Large intestine (tissue), 12 donors: ENCODE measurements at places on chromosomes 3 and 15. TPM values are rescaled to one million over a fixed set of nuclear protein-coding genes. Genes with fewer than 3 reads are reported as not detected.

- DNase-seq = peak; percentile 92
Observed at GRCh38 chr15:59276225-59277178, 69.9 kb downstream of the LDHAL6B start.

DNA sequence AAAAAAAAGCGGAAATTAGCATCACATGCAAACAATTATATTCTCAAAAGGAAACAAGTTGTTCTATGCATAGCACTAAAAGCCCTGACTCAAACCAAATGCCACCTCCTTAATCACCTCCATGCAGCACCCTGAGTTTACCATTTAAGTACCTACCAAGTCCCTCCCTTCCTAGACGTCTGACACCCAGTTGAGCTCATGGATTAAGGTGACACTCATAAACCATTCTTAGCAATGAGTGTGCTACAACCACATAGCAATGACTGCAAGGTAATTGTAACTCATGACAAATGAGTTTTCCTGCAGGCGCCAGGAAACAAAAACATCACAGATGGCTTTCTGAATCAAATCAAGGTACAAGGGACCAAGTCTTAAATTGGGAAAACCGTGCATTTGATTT is 32.0 kb downstream of the WWTR1 start:
- no peak for DNase-seq

GRCh38 chr15:52326756-52327155 is 31.2 kb upstream of the MYO5C start:
- DNase-seq = no peak

DNA sequence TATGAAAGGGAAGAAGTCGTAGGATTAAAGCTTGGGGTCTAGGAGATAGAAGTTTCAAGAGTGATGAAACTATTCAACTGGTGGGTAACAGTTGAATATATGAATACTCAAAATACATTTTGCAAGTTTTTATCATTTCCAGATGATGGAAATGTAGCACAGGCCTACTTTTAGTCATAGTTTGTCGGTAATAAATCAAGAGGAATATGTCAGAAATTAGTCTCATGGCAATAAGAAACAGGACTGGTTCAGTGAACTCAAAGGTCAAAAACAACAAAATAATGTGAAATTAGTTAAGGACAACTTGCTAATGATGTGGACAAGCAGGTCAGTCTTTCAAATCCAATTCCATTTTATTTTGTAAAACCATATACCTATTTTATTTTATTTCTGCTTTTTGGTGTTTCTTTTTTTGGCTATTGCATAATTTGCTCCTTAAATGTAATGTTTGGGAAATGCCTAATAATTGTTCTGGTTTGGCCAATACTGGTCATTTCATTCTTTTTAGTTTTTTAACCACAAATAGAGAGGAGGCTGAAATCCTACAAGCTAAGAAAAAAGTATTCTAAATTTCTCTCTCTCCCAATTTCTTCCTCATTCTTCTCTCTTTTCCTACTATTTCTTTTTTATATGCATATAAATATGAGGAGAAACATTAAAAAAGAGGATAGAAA is 195.2 kb upstream of the ARHGEF26 start:
- no peak for DNase-seq

- DNase-seq = no peak
Observed at GRCh38 chr3:114186501-114186900, 7.6 kb upstream of the DRD3 start.

DNA sequence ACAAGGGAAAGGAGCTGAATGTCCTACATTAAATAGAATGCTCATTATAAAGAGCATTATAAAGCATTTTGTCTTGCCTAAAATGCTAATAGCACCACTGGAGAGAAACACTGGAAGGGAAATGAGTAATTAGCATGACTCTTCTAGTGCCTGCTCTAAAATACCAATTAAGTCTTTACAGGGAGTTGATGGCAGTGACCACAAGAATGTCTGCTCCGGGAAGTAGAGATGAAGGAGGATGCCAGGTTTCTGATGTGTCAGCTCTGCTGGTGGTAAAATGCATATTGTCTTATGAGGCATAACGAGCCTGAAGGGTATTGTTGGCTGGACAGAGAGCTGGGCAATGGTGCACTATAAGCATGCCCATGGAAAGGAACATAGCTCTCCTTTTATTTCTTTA is 49.5 kb downstream of the MYLK start:
- DNase-seq = no peak

GRCh38 chr3:99418209-99418635 is 220.2 kb upstream of the COL8A1 start:
- DNase-seq = no peak

DNA sequence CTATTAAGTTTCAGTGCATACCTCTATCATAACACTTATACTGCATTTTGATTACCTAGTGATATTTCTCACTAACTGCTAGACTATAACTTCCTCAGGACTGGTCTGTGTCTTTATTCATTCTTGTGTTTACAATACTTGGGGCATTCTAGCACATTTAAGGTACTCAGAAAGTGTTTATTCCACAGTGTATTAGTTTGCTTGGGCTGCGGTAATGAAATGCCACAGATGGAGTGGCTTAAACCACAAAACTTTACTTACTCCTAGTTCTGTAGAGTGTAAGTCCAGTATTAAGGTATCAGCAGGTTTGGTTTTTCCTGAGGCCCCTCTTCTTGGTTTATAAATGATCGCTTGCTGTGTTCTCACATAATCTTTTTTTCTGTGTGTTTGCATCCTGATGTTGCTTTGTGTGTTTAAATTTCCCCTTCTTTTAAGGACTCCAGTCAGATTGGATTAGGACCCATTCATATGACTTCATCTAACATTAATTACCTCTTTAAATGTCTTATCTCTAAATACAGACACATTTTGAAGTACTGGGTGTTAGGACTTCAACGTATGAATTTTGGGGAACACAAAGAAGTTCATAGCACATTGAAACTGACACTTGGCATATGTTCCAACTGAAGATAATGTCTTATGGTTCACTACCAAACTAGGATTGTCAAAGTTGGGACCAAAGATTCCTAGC is 23.9 kb downstream of the RNF111 start:
- DNase-seq = no peak

GRCh38 chr15:80560601-80561400 is 134.3 kb upstream of the ABHD17C start:
- DNase-seq = no peak

- DNase-seq = no peak
Observed at GRCh38 chr3:105905328-105905727, 36.5 kb upstream of the CBLB start.

GRCh38 chr15:88401996-88402656 is 65.1 kb downstream of the MRPL46 start:
- peak; percentile 54 for DNase-seq

- DNase-seq = no peak
Observed at GRCh38 chr3:159593927-159594605, 394.6 kb upstream of the IL12A start.

DNA sequence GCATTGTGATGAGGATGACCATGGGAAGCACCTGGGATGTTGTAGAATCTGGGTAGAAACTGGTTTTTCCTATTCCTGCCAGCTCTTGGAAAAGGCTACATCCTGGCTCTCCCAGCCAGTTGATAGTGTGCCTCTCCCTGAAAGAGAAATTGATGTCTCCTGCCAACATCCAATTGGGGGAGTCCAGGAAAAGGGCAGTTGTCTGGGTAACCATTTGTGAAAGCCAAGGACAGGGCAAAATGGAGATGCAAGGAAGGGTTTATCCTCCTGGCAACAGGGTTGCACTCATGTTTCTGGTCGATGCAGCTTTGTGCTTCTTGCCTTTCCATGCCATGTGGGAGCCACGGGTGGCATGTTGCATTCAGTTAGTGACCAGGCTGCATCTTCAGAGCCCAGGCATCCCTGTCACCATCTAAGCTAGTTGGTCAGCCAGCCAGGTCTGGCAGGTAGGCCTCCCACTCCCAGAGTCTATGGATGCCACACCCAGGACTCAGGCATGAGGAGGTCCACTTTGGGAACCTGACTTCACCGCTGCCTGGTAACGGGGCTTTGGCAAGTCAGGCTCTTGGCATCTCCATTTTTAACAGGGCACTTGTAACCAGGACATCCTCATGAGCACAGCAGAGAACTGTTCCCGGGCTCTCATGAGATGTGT is 153.5 kb downstream of the DNAJB8 start:
- DNase-seq = no peak

- DNase-seq = no peak
Observed at GRCh38 chr3:197907196-197907595, 42.8 kb upstream of the RPL35A start.

DNA sequence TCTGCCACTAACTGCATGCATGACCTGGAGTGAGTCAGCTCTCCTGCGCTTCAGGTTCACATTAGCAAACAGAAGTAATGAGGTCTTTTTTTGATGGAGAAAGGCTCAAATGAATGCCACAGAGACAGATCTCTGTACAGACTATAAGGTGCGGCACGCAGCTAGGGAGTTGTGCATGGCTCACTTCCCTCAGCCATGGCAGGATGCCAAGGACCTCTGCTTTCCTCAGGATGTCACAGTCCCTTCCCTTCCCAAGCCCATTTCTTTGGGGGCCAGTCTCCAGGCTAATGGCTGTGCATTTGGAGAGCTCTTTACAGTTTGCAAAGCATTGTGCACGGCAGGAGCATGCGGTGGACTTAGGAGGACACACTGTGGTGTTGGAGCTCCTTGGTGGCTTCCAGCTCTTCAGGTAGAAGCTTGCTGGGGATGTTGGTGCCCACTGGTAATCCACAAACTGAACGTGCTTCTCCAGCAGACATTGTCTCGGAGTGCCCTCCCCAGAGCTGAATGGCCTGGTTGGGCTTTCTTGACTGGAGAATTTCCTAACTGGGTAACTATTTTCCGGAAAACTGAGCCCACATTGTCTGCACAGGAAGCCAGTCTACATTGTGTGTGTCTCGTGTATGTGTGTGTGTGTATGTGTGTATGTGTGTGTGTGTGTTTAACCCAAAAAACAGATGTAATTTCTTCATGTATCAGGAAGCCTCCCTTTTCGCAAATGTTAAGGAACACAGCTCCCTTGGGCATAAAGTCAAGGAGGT is 172.5 kb upstream of the TLE3 start:
- DNase-seq = no peak

DNA sequence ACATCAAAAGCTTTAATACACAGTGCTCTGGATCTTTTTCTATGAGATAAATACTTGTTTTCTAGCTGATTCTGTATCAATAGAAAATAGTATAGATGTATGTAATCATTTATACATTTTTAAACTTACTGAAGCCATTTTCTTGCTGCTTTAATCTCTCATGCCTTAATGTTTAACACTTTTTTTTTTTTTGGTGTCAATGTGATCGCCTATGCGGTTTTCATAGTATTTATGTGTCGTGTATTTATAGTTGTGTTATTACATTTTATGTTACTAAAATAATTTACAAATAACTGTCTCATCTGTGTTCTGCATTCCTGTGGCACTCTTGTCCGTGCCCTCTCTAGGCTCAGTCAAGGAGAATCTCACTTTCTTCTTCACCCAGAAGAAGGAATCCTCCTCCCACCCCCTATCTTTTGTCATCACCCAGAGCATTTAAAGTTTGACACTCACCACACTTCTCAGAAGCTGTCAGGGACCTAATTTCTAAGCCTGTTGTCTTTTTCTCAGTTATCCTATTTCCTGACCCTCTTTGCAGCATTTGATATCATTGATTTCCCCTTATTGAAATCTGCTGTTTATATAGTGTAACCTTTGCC is 21.4 kb upstream of the GPR171 start:
- no peak for DNase-seq

- no peak for DNase-seq
Observed at GRCh38 chr3:56980798-56981390, 79.6 kb upstream of the SPATA12 start.

GRCh38 chr15:83112233-83112955 is 4.9 kb downstream of the TM6SF1 start:
- DNase-seq = no peak

DNA sequence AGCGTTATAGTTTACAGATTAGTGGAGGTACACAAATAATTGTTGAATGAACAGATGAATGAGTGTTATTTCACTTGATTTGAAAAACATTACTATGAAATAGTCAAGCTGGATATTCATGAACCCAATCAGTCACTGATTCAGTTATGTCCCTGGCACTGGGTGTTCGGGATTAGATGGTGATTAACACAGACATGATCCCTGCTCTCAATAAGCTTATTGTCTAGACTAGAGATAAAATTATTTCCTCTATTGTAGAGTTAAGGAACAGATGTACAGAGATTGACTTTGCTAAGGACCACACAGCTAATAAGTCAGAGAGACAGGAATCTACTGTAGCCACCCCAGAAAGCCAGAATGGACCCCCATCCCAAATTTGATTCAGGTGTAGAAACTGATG is 963 bp downstream of the GRAMD1C start:
- no peak for DNase-seq

DNA sequence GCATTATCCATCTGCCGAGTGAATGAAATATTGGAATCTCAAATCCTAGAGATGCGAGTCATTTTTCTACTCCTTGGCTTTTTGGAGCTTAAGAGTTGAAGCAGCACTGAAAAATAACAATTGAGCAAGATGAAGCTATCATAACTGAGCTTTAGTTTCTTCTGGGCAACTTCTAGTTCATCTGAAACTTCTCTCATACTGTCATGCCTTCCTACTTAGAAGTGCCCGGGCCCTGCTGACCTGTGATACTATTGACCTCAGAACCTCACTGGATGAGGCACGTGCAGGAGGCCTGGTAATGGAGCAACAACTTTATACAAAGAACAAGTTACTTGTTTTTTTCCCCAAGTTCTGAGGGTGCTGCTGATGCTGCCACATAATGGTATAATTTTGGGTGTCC is 48.5 kb upstream of the P3H2 start:
- DNase-seq = no peak

DNA sequence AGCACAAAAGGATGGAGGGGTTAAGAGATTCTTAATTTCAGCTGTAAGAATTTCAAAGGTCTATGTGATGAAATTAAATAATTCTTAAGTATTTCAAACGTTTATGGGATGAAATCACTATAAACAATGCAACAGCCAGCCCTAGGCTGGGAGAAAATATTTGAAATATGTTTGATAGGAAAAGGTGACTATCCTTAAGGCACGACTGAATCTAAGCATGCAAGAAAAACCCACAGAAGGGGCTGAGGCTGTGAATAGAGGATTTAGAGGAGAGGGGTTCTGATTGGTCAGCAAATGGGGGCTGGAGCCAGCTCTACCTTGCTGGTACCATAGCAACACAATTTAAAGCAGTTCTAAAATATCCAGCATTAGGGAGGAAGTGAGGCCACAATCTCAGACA is 220.8 kb upstream of the ATP10A start:
- no peak for DNase-seq

DNA sequence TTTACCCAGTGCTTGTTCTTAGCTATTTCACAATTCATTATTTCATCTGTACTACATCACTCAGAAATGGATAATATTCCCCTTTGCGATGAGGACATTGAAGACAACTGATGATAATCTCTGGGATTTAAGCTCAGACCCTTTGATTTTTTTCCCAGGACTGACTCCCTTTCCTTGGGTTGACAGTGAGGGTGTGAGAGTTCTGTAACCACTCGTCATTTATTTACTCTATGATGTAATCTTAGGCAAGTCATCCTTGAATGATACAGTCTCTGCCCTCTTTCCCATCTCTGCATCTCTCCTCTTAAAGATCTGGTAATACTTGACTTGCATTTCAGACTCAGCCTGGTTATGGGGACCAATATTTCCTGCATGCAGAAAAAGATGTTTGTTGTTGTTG is 1041.7 kb downstream of the AGBL1 start:
- DNase-seq = no peak

The FOXL2NB gene
- polyA plus RNA-seq = not detected

The SPATA12 gene
- not detected for polyA plus RNA-seq

The CHRM5 gene
- 0.48 TPM for polyA plus RNA-seq

The CFAP92 gene
- polyA plus RNA-seq = 0.78 TPM

The CHAC1 gene
- 1.4 TPM for polyA plus RNA-seq

The SAMMSON gene
- polyA plus RNA-seq = 0.09 TPM

The NRG4 gene
- 1.6 TPM for polyA plus RNA-seq

The STAC gene
- 1.8 TPM for polyA plus RNA-seq
